ENCODE measurements at places on chromosomes 7 and 10.

GRCh38 chr10:13416760-13417159, 68.7 kb upstream of the SEPHS1 start:
- DNase-seq, result no peak

DNA sequence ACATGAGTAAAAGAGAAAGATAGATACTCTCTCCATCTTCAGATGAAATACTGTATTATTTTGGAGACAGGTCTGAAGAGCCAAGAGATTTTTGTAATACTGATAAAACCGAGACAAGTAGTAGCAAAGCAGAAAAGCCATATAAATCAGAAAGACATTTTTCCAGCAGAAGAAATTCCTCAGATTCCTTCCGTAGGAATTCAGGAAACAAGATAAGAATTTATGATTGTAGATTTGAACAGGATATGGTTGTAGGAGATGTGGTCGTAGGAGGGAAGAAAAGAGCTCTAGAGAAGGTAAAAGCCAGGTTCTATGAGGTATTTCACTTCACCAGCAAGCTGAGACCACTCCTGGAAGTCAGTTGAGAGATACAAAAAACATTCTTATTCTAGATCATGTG, 17.6 kb upstream of the AASS start:
- DNase-seq, result no peak

DNA sequence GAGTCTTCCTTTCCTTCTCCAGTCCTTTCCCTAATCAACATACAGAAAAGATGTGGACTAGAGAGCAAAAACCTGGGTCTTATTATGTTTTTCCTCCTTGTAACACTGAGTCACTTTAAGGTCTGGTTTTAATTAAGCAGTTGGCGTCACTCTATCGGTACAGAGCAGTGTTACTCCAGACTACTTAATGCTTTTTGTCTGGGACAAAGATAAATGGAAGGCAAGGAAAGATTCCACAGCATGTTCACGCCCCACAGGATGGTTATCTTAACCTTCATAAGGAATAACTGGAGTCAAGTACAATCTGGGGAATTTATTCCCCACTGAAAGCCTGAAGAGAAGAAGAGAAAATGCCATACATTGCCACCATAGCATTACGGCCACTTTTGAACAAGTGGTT, 145.7 kb downstream of the ELAPOR2 start:
- DNase-seq, result no peak

- no peak for DNase-seq
Measured at GRCh38 chr7:137731436-137731835, 115.3 kb downstream of the DGKI start.

DNA sequence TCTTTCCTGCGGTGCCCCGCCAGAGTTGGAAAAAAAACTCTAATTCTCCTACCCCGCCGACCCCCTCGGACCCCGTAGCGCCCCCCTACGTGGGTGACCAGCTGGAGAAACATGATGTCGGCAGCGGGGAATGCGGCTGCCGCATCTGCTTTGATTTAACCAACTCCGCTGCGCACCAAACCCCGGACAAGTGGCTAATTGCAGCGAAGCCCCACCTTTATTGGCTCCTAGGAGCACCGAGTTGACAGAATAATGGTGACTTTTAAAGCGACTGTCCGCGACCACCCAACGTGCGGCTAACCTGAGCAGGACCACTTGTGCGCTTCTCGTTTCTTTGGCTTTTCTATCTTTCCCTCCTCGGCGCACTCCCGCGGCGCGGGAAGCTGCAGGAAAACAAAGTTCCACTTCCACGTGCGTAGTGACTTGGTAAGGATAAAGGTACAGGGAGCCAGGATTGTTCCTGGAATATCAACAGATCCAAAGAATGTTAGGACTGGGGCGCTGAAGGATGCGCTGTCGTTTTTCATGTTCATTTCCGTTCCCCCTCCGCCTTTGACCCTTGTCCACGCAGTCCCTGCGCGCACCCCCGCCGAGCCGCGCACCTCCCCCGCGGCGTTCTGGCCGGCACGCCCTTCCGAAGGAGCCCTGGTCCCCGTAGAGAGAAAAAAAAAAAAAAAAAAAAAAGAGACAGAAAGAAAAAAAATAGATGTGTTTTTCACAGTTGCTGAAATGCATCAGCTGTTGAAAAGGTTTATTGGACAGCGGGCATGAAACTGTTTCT, 1.4 kb downstream of the WNT16 start:
- peak; percentile 8 for DNase-seq

DNA sequence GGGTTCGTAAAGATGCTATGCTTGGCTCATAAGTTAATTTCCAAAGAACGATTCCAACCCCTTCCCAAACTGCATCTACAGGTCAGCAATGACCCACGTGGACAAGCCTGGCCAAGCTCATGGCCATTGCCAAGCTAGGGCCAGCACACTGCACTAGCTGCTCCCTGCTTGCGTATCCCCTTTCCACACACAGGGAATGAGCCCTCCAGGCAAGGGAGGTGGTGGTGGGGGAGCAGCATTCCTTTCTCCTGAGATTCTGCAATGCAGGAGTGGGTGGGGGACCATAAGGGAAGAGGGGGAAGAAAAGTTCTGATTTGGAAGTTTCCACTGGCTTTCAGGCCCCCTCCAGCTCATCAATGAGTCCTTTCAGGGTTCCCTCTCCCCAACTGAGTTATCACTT, 56.0 kb downstream of the SH3PXD2A start:
- DNase-seq, result no peak

DNA sequence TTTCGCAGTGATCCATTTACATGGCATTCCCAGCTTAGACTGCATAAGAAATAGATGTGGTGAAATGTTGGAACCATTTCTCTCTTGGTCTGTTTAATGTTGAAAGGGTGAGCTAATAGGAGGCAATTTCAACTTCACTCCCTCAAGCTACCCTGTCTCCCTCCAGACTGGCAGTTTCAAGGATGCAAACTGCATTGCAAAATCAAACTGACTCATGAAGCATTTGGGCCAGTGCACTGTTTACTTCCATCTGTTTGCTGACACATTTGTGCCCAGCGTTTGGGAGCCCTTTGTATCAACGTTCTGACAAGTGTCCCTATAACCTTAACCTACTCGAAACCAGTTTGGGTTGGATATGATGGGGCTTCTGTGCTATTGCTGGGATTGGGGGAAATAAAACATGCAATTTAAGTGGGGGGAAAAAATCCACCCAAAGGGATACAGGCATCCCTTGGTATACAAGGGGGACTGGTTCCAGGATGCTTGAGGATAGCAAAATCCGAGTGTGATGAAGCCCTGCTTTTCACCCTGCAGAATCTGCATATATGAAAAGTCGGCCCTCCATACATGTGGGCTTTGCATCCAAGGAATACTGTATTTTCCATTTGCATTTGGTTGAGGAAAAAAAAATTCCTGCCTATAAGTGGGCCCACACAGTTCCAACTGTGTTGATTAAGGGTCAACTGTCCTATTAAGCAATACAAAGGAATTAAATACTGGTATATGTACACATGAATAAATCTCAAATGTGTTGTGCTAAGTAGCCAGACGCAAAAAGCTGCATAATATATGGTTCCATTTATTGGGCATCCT, 15.6 kb downstream of the RHEB start:
- DNase-seq, result no peak

DNA sequence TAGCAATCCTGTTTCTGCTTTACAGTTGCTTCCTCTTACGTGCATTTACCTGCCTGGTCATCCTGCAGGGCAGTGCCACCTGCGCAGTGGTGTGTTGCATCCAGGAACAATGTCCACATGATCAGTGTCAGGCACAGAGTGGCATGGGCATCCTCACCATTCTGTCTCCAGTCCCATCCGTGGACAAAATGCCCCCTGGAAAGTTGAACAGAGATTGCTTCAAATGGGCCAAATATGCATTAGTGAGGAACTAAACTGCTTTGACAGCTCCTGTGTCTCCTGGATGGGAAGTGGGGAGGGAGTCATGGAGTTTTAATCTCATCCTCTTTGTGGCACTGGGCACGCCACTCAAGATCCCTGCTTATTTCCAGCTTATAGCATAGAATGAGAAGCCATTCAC, 151.8 kb downstream of the DPP6 start:
- DNase-seq, result no peak

DNA sequence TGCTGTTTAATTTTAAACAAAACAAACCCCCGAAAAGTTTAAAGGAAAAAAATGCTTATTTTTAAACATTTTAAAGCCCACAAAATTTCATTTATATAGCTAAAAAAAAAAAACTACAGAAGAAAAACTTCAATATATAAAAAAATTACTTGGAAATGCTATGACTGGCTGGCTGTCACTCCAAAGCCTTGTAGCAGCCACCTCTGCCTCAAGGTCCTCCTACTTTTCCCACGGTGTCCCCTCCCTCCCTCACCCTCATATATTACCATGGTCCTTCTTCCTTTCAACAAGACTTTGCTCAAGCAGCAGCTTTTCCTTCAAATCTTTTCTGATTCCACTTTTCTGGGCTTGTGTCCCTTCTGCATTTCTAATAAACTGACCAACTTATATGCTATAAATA, 122.0 kb downstream of the TPK1 start:
- DNase-seq, result no peak

DNA sequence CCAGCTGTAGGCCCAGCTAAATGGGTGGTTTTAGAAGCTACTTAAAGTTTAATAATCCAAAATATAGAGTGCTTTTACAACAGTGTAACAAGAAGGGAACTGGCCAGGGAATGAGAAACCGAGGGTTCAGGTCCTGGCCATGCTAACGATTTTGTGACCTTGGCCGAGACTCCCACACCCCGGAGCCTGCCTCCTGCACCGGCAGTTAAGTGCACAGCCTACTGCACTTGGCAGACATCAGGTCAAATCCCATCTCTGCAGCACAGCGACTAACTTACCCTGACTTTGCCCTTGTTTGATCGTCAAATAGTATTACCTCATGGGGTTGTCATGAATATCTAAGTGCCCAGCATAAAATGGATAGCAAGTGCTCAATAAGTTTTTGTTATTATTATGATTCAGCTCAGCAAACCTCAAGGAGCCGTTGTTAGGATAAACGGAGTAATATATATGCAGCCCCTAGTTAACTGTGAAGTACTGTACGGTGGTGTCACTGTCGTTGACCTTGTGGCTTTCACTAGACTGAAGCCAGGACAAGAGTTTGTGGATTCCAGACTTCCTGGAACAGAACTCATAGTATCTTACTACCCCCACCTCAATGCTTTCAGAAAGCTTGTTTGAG, 35.5 kb downstream of the LYZL1 start:
- no peak for DNase-seq

GRCh38 chr10:58981846-58982245, 194.6 kb upstream of the PHYHIPL start:
- no peak for DNase-seq

DNA sequence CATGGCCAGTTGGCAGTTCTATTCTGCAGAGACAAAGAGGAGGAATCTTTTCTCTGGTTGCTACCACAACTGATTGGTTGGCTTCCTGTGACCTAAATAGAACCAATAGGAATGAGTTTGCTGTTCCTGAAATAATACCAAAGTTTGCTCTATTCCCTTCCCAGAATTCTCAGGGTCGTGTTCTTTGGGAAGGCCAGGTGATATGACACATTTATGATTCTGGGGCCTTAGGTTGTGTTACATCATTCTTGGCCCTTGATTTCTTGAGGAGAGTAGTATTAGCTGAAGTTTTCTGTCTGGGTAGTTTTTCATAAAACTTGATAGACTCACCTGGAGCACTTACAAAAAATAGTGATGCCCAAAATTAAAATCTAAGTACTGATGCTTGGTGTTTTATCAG, 171.9 kb downstream of the LRRC4 start:
- DNase-seq, result no peak

GRCh38 chr10:6815346-6815745, 235.3 kb upstream of the PRKCQ start:
- DNase-seq, result no peak

DNA sequence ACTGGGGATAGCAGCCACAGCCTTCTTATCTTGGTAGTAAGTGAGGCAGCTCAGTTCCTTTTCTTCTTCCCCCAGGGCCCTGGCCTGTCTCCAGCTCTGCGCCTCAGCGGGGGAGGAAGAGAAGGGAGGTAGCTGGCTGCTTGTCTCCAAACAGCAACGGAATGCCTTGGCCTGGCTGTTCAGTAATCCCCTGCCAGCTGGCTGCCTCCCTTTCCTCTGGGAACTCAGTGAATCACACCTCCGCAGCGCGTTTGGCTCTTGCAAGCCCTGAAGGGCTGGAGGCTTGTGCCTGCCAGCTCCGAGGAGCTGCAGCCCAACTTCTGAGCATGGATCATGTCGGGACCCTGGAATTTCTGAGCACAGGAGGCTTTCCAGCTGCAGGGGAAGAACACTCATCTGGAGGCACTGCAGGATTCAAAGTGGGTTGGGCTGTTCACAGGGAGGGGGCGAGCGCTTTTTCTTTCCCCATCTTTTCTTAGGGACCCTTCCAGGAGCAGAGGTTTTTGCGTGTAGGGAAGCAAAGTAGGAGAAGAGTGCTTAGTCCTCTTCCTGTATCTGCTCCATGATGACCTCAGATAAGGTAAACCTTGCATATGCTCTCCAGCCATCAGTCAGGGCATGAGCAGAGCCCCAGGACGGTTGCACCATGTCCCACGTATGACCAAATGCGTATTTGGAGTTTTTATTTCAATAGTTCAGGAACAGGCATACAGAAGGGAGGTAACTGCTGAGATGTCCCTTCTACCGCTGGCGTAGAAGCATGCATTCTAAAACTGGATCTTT, 253.2 kb upstream of the INHBA start:
- no peak for DNase-seq

DNA sequence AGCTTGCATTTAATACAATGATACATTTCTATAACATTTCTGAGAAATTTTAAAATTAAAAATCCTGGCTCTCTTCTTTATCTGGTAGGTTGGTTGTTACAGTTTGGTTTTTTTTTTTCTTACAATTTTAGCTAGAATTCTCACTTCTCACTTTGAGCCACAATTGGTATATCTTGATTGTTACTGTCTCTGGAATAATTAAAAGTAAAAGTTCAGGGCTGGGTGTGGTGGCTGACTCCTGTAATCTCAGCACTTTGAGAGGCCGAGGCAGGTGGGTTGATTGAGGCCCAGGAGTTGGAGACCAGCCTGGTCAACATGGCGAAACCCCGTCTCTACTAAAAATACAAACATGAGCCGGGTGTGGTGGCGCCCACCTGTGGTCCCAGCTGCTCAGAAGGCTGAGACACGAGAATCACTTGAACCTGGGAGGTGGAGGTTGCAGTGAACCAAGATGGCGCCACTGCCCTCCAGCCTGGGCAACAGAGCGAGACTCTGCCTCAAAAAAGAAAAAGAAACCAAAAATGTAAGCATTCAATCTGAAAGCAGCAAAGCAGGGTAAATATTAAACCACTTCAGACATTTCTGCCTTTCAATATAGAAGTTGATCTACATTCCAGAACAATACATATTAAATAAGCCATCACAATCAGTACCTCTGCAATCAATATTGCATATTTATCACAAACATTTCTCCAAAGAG, 88.6 kb upstream of the PFKP start:
- no peak for DNase-seq

- DNase-seq, result no peak
Measured at GRCh38 chr7:128073671-128074310, 42.6 kb upstream of the LRRC4 start.

GRCh38 chr7:86207740-86208139, 436.0 kb upstream of the GRM3 start:
- DNase-seq, result no peak

- DNase-seq, result no peak
Measured at GRCh38 chr10:58453105-58453504, 59.6 kb upstream of the BICC1 start.

GRCh38 chr7:122972056-122972455, 23.4 kb downstream of the TAS2R16 start:
- DNase-seq, result no peak

GRCh38 chr10:133049639-133050038, 38.1 kb upstream of the ADGRA1 start:
- no peak for DNase-seq

All from stimulated activated CD4-positive, alpha-beta T cell treated with anti-CD3 and anti-CD28 coated beads, Interleukin-15, amount 100 ng/mL, for 24 hours (primary cell).